ENCODE measurements at places on chromosomes 11 and 22. TPM values are rescaled to one million over a fixed set of nuclear protein-coding genes. Genes with fewer than 3 reads are reported as not detected.

Gene PIWIL4
- 2.5 TPM for total RNA-seq

GRCh38 chr11:69664103-69664775 lies 10.9 kb downstream of the LTO1 start:
- no peak for DNase-seq
- no peaks in the 10 kb centered on the region for H3K27me3 ChIP-seq
- peaks cover 16% of the 10 kb centered on the region for H3K4me1 ChIP-seq
- H3K36me3 ChIP-seq = peaks cover 15% of the 10 kb centered on the region
- peak overlapping the region; percentile 41 for H3K27ac ChIP-seq
- H3K4me3 ChIP-seq = no peak overlapping the region

Gene CRYBB3
- total RNA-seq = not detected

DNA sequence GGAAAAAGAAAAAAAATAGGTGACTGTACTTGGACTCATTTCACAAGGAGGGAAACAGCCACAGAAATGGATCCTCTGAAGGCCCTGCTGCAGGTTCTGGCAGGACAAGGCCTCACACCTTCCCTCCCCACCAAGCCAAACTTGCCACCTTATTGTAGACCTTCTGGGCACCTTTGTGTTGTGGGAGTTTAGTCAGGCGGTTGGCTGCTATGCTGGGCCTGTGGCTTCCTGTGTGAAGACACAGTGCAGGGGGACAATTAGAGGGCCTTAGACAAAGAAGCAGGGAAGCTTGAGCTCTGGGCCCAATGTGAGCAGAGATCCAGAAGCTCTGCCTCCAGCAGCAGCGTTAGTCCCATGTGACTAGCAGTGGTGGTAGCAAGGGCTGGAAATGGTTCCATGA lies 4.2 kb downstream of the RAB1B start:
- no peak overlapping the region for H3K27ac ChIP-seq
- no peak for DNase-seq
- no peak overlapping the region for H3K4me3 ChIP-seq
- H3K36me3 ChIP-seq = peaks cover 40% of the 10 kb centered on the region
- H3K4me1 ChIP-seq = peaks cover 9% of the 10 kb centered on the region
- H3K27me3 ChIP-seq = no peaks in the 10 kb centered on the region

- H3K4me3 ChIP-seq = no peak overlapping the region
- H3K4me1 ChIP-seq = no peaks in the 10 kb centered on the region
- H3K27me3 ChIP-seq = no peaks in the 10 kb centered on the region
- no peaks in the 10 kb centered on the region for H3K36me3 ChIP-seq
Measured at GRCh38 chr11:105823495-105824033, 198.5 kb downstream of the MSANTD4 start.

GRCh38 chr22:27554106-27554811 lies 247.3 kb downstream of the MN1 start:
- H3K4me3 ChIP-seq = no peak overlapping the region
- H3K4me1 ChIP-seq = peaks cover 15% of the 10 kb centered on the region
- H3K27ac ChIP-seq = peak overlapping the region; percentile 68
- H3K27me3 ChIP-seq = no peaks in the 10 kb centered on the region
- no peaks in the 10 kb centered on the region for H3K36me3 ChIP-seq
- DNase-seq = peak; percentile 94

DNA sequence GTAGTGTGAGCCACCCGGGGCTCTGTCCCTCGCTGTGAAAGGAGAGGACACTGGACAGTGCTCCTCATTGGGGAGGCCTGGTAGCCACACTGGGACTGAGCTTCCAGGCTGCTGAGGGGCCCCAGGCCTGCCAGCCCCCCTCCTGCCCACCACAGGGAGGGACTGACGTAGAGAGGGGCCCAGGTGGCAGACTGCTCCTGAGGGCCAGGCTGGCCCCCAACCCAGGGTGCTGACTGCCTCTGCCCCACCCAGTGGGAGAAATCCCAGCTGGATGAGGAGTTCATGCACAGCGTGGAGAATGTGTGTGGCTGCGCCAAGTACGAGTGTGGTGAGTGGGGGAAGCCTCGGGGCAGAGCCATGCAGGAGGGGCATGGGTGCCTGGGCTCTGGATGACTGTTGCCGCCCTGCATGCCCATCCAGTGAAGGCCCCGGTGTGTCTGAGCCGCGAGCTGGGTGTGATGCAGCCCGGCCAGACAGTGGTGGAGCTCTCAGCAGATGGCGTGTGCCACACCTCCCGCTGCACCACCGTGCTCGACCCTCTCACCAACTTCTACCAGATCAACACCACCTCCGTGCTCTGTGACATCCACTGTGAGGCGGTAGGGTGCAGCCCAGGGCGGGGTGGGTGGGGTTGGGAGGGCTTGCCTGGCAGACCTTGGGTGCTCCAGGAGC lies 78.7 kb upstream of the MYOD1 start:
- no peaks in the 10 kb centered on the region for H3K27me3 ChIP-seq
- H3K27ac ChIP-seq = no peak overlapping the region
- no peak overlapping the region for H3K4me3 ChIP-seq
- no peak for DNase-seq
- no peaks in the 10 kb centered on the region for H3K36me3 ChIP-seq

- H3K36me3 ChIP-seq = peaks cover 87% of the 10 kb centered on the region
- H3K4me1 ChIP-seq = peaks cover 41% of the 10 kb centered on the region
- no peak overlapping the region for H3K4me3 ChIP-seq
- peak overlapping the region; percentile 25 for H3K27ac ChIP-seq
- no peaks in the 10 kb centered on the region for H3K27me3 ChIP-seq
Measured at GRCh38 chr11:47469361-47470179, 20.6 kb upstream of the RAPSN start.

Gene PTGDR2
- 0.09 TPM for total RNA-seq

DNA sequence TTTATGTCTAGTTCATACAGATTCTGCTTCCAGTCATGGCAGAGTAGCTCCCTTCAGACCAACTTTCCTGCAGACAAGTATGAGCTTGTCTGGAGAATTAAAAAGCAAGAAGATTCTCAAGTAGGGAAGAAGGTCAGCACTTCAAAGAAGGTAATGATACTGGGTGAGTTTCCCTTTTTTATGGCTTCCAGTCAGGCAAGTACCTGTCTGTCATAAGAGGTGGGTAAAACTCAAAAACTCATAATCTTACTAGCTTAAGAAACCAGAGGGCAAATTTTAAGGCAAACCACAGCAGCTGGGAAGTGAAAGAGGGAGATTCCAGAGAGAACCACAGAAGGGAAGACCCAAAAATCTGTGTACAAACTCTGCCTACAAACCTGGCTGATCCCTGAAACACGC lies 54.2 kb downstream of the DENND5A start:
- H3K27ac ChIP-seq = no peak overlapping the region
- no peaks in the 10 kb centered on the region for H3K27me3 ChIP-seq
- peaks cover 5% of the 10 kb centered on the region for H3K4me1 ChIP-seq
- H3K4me3 ChIP-seq = no peak overlapping the region
- DNase-seq = no peak

Gene CASP12
- total RNA-seq = not detected

DNA sequence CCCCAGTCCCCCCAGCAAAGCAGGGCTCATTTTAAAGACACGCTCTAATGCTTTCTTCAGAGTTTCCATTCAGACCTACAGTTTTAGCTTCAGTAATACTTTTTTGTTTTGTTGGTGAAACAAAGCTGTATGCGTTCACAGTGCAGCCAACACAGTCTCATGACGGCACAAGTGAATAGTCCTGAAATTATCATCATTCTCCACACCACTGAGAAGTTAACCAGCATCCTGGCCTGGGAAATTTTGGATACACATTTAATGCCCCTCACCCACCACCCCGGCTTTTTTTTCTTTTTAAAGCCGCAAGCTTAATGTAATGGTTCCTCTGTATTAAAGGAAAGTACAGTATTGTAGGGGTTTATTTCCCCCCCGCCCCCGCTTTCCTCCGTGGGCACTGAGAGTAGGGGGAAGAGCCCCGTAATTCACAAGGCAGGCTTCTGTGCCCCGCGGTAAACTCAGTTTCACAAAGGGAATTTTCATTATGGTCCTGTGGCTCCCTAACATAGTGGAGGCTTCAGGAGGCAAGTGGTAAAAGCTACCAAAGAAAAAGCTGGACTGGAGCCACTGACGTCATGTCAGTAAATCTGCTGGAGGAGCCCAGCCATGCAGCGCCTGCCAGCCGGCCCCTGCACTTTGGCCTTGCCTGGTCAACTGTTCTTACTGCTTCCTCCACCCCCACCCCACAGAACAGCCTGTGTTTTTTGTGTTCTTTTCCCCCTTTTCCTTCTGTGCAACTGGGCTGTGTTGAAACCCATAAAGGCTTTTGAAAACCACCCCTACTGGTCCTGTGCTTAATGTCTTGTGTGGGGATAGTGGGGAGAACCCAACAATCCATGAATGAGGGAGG lies 18.2 kb downstream of the TEAD1 start:
- H3K27ac ChIP-seq = peak overlapping the region; percentile 85
- H3K27me3 ChIP-seq = no peaks in the 10 kb centered on the region
- DNase-seq = peak; percentile 75
- peaks cover 79% of the 10 kb centered on the region for H3K4me1 ChIP-seq
- H3K36me3 ChIP-seq = no peaks in the 10 kb centered on the region

- no peak overlapping the region for H3K4me3 ChIP-seq
- no peaks in the 10 kb centered on the region for H3K27me3 ChIP-seq
- DNase-seq = no peak
Measured at GRCh38 chr11:14312736-14313438, 46.1 kb downstream of the RRAS2 start.

Gene PRAME
- 14.1 TPM for total RNA-seq

GRCh38 chr11:17611049-17611448 lies 64.0 kb downstream of the OTOG start:
- DNase-seq = no peak
- H3K4me3 ChIP-seq = no peak overlapping the region

DNA sequence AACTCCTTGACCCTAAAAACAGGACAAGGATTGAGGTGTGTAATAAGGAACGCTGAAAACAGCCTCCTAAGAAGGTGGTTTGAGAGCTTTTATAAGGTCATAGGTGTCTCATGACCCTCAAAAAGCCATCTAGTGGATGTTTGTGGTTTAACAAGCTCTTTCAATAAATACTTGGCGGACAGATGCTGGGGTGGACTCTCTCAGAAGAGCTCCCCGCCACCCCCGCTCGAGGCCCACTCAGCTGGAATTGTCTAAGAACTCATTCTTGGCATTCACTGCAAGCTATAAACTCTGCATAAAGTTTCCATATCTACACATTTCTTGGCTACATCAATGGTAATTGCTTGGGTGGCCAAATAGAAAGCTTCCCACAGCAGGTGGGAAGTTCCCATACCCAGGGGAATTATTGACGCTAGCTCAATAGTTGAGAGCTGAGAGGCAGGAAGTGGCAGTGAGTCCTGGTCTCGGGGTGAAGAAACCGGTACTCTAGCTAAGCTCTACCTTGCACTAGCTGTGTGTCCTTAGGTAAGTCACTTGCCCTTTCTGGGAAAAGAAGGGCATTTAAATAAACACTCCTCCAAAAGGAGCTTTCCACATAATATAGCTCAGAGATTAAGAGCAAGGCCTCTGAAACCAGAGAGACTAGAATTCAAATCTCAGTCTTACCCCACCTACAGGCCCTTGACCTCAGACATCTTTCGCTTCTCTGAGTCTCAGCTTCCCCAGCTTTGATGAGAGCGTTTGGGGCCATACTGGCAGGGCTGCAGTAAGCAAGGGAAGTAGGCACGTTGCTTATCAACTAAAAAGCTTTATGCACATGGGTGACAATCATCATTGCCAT lies 6.4 kb downstream of the MS4A15 start:
- no peaks in the 10 kb centered on the region for H3K36me3 ChIP-seq
- no peaks in the 10 kb centered on the region for H3K4me1 ChIP-seq
- H3K27me3 ChIP-seq = peaks cover 7% of the 10 kb centered on the region

DNA sequence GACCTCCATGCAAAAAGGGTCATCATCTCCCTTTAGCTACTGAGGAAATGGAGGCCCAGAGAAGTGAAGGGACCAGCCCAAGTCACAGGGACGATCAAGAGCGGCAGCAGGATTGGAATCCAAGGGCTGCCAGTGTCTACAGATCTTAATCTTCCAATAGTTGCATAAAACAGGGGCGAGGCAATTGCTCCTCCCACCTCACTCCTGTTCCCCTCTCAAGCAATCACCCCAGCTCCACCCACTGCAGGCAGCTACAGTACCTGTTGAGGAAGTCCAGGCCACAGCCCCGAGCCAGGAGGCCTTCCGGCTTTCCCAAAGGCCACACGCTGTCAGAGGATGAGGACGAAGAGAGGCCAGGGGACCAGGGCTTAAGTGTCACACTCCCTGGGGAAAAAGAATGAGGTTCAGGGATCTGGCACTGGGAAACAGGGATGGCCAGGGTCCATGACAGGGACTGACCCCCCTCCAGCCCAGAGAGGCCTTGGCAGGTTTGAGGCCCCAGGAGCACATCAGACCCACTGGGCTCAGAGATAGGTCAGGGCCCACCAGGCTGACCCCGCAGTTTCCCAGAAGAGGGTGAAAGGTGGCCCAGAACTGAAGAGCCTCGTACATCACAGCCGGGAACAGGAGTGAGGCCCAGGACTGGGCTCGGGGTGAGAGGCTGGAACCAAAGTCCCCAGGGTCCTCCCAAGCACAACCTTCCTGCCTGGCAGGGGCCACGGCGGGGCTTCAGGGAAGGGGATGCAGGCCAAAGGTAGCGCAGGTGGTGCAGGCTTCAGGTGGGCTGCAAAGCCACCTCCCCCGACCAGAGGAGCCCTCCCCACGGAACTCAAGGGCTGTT lies 16.4 kb upstream of the MFNG start:
- H3K4me3 ChIP-seq = no peak overlapping the region
- H3K27me3 ChIP-seq = no peaks in the 10 kb centered on the region
- no peak overlapping the region for H3K27ac ChIP-seq
- no peaks in the 10 kb centered on the region for H3K4me1 ChIP-seq

DNA sequence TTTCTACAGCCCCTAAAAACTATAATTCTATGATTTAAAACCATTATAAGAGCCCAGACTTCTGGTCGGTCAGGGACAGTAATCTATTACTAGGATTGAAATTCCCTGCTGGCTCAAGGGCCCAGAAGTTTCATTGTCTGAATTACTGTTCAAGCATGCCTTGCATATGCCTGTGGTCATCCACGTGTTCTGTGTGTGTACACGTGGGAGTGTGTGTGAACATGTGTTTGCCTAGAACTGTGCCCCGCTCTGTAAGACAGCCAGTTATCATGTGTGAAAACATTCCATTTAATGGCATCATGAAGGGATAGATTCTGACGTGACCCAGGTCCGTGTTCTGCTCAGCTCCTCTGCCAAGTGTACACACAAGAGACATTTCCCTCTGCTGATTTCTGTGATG lies 189.3 kb upstream of the NECTIN1 start:
- no peak for DNase-seq
- peaks cover 74% of the 10 kb centered on the region for H3K27me3 ChIP-seq
- no peaks in the 10 kb centered on the region for H3K36me3 ChIP-seq

Gene TIGD3
- 2.3 TPM for total RNA-seq

DNA sequence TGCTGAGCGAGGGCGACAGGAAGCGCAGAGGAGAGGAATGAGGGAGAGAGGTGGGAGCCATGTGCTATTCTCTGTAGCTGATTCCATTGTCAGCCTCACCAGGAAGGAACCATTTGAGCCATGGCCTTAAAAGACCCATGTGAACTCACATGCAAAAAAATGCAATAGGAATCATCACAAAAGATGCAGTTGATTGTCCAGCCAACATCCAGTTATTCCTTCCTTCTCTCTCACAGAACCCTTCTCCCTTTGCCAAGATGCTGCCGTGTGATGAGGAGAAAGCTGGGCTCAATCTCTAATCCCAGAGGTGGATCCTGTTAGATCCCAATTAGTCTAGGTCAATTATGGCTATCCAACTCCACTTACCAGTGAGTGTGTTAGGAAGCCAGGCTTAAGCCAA lies 58.2 kb upstream of the RRAS2 start:
- H3K4me1 ChIP-seq = peaks cover 4% of the 10 kb centered on the region
- H3K27ac ChIP-seq = no peak overlapping the region
- no peak for DNase-seq
- no peaks in the 10 kb centered on the region for H3K36me3 ChIP-seq
- no peaks in the 10 kb centered on the region for H3K27me3 ChIP-seq

Measured in A673 (cell line).